ENCODE measurements at places on chromosomes 2 and 18.

DNA sequence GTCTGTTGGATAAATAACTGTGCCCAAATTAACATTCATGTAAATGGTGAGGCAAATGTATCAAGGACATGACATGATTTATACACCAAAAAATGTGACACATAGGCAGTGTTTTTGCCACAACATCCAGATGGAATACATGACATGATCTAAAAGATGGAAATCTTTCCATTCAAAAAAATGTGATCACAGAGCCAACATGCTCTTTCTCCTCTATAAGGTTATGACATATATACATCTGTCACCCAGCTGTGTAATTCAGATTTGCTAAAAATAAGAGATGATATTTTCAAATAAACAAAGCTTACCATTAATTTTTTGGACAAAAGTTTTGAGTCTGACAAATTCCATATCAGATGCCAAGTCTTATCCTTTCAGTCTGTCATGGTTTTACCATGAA lies 95.5 kb upstream of the COL3A1 start:
- DNase-seq, result no peak

DNA sequence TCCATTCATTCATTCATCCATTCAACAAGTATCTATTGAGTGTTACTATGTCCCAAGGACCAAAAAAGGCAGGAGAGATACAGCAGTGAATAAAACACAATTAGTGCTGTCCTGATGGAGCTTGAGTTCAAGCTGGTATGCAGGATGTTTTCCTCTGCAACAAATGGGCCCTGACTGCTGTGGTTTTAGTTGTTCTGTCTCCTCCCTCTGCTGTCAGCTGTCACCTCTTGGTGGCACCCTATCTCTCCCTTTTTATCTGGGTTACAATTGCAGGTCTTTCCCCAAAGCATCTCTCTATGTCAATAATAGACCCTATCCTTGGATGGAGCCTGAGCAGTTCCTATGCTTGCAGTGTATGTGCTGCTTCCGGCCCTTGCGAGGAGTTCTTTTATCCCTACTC lies 304.8 kb downstream of the PDE11A start:
- DNase-seq, result no peak

DNA sequence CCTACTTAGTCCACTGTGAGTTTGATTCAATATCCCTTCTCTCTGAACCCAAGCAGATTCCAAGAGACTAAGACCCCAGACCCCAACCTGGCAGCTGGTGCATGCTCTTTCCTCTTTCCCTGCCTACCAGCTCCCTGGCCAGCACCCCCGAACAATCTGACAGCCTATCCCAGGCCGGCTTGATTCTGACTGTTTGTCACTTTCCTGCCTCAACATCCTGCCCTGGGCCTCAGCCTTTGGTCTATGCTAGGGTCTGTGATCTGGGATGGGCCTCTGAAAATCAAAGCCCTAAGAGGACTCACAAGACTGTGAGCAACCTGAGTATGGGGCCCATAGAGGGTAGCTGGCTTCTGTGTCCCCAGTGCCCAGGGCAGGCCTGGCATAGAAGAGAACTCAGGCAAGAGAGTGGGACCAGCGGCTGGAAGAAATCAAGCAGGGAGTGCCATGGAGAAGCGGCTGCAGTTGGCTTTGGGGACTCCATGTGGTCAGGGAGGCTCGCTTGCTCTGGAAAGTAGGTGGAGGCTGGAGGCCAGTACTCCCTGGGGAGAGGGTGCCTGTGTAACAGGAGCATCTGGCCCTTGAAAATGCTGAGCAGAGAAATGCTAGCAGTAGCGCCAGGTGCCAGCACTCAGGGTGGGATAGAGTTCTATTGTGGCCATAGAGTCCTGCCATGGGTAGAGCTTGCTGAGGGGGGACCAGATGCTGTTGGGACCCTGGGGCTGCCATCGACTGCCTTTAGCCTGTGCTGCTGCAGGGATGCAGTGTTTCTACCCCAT lies 343.9 kb downstream of the DYSF start:
- no peak for DNase-seq

DNA sequence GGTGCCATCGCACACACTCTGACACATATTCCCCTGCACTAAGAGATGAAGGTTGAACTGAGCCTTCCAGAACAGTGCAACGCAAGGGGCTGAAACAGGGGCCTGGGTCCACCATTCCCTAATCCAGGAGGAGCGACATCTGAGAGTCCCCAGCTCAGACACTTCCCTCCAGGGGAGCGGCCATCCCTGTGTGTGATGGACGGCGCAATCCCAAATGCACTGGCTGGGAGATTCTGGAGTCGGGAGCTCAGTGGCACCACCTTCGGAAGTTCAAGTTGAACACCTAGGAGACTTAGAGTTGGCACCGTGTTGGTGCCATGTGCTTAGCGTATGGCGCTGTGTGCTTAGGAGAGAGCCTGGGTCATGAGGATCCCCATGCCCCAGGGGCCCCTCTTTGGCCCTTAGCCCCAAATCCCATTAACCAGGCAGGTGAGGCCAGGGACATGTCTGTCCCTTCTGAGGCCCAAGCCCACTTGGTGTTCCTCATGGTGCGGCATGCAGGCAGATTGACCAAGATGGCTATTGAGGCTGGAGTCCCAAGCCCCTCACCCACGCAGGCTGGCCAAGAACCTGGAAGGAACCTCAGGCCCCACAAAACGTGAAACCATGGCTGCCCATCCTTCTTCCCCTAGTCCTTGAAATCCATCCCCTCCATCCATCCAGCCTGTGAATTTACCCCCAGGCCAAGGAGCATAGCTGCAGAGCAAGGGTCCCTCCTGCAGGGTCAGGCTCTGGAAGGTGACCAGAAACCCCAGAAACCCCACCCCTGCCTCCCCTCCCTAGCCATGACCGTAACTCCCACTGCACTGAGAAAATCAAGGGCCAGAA lies 114.1 kb upstream of the OTOS start:
- no peak for DNase-seq

- no peak for DNase-seq
These were observed 571.3 kb upstream of the LRRTM4 start for GRCh38 chr2:78093436-78093835.

DNA sequence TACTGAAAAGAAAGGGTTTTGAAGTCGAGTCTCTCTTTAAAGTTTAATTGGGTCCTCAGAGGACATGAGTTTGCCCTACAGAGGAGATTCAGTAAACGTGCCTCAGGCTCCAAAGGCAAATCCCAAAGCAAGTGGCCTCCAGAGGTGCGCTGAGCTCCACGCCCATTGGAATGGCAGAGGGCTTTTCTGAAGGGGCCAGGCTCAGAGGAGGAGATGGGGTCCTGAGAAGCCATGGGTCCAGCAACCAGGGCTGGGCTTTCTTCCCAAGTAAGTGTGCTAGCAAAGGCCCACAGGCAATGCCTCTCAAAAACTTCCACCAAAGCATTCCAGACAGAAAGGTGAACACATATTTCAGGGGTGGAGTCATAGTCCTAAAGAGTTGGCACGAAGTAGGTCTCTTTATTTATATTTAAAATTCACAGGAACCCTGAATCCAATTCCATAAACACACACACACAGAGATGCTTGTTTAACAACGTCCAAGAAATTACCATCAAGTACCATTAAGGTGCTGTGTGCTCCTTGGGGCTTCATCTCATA lies 93.0 kb upstream of the SH3BP4 start:
- no peak for DNase-seq

DNA sequence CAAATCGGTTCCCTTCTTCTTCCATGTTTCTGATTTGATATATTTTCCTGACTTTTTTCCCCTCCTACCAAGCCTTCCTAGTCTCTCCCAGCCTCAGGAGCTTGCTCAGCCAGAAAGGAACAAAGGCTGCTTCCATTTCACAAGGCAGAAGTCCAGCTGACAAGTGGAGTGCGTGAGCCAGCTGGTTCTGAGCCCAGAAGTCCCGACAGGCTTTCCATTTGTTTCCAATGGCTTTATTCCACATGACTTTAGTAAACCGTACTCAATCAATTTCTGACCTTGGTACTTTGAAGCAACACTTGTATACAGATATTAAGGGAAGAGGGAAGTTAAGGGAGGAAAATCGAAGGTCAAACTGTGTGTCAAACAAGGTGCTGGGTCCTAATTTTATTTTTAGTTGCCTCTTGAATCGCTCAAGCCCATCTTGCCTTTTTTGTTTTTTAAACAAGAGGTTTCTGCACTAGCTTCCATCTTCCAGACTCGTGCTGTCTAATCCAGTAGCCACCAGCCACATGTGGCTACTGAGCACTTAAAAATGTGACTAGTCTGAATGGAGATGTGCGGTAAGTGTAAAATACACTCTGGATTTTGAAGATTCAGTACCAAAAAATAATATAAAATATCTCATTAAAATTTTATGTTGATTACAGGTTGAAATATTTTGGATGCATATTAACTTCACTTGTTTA lies 36.2 kb downstream of the WIPF1 start:
- no peak for DNase-seq

DNA sequence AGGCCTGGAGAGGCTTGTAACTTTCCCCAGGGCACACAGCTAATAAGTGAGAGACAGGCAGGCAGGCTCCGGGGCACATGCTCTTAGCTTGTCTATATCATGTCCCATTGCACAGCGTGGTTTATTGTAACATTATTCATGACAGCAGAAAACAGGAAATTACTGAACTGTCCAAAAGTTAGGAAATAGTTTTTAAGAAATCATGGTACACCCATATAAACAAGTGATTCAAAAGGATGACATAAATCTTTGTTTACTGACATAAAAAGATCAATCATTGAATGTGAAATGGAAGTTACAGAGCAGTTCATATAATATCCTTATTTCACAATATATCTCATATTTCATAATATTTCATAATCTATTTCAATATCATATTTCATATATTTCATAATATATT lies 34.3 kb upstream of the TXNDC2 start:
- no peak for DNase-seq

- no peak for DNase-seq
These were observed 78.3 kb downstream of the EDAR start for GRCh38 chr2:108910541-108911396.

DNA sequence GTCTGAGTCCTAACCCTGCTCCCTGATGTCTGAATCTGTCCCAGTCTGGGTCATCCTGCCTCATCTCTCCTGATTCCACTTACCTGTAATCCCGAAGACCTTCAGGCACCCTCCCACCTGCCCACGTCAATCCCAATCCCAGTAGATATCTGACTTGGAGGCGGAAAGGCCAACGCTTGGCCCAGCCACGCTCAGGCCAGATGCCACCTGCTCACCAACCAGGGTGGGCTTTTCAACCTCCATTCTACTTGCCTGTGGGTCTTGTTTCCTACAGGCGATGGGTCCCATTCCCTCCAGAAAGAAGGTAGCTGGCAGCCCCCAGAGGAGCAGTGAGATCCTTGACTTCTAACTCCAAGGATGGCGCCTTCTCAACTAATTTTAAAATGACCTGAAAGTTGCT lies 59.7 kb downstream of the INPP5D start:
- no peak for DNase-seq

Measured in NCI-H510A (cell line).